Renal cortical epithelial cell (primary cell): ENCODE measurements at places on chromosomes 1 and 21.

DNA sequence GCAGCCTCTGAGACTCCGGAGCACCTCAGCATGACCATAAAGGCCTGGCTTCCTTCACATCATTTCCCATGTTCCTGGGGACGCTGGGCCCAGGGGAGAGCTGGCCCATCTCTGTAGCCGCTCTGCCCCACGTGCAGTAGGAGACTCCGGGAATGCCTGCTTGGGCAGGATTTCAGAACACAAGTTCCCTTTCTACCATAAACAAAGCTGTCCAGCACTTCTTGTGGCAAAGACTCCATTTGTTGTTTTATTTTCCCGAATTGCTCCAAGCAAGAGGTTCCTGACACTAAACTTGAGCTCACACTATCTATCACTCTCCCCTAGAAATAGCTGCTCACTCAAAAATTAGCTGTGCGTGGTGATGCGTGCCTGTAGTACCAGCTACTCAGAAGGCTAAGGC lies 21.9 kb downstream of the CHD5 start:
- no peak for DNase-seq

- DNase-seq: no peak
Observed at GRCh38 chr1:155171836-155172731, 1.0 kb downstream of the KRTCAP2 start.

- DNase-seq: peak; percentile 41
Observed at GRCh38 chr1:184194236-184194635, 142.7 kb downstream of the TSEN15 start.

DNA sequence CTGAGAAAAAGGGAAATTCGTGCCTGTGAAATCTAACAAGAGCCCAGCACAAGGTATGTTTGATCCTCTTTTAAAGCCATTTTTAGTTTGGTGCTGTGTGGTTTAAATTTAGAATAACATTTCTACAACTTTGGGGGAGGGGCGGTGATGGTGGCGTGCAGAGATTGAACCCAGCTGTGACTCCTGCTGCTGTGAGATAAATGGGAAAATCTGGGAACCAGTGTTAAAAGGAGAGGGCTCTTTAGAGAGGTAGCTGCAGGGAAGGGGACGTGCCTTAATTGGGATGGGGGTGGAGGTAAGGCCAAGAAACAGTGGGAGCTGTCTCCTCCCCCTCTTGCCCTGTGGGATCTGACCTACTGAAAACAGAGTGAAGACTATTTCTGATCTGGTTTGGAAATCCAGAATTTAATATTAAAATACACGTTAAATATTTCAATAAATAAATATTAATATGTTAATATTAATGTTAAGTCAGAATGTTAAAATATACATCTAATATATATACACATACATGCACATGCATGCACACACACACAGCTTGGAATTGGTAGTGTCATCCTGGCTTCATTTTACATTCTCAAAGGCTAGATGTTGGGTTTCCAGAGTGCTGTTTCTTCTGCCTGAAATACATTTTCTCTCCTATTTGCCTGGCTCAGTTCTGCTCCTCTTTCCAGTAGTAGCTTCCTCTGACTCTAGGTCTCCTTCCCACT lies 30.1 kb upstream of the DNAJC6 start:
- DNase-seq: no peak

DNA sequence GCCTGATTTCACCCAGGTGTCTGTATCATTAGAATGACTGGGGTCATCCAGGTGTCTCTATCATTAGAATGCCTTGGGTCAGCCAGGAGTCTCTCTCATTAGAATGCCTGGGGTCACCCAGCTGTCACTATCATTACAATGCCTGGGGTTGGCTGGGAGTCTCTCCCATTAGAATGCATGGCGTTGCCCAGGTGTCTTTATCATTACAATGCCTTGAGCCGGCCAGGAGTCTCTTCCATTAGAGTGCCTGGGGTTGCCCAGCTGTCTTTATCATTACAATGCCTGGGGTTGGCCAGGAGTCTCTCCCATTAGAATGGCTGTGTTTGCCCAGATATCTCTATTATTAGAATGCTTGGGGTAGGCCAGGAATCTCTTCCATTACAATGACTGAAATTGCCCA lies 61.6 kb downstream of the RNF187 start:
- no peak for DNase-seq

GRCh38 chr1:41641941-41642527 lies 157.6 kb upstream of the EDN2 start:
- no peak for DNase-seq

DNA sequence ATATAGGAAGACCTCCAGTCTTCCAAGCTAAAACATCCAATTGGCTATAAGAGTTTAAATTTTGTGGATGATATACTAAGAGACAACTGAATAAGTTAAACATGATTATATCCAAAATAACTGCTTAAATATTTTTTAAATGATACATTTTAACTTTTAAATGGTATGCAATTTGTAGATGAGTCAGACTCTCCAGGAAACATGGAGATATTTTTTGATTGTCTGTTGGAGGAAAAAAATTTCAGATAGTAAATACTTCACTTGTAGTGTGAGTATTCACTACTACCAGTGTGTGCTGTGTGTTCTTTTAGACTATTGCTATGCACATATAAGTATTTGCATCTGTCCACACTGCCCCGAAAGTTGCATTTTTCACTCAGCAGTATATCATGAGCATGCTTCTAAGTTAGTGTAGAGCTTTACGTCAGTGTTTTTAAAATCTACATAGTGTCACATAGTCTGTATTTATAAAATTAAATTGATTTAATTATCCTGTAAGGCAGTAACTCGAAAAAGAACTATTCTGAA lies 91.1 kb downstream of the USP25 start:
- DNase-seq: no peak

DNA sequence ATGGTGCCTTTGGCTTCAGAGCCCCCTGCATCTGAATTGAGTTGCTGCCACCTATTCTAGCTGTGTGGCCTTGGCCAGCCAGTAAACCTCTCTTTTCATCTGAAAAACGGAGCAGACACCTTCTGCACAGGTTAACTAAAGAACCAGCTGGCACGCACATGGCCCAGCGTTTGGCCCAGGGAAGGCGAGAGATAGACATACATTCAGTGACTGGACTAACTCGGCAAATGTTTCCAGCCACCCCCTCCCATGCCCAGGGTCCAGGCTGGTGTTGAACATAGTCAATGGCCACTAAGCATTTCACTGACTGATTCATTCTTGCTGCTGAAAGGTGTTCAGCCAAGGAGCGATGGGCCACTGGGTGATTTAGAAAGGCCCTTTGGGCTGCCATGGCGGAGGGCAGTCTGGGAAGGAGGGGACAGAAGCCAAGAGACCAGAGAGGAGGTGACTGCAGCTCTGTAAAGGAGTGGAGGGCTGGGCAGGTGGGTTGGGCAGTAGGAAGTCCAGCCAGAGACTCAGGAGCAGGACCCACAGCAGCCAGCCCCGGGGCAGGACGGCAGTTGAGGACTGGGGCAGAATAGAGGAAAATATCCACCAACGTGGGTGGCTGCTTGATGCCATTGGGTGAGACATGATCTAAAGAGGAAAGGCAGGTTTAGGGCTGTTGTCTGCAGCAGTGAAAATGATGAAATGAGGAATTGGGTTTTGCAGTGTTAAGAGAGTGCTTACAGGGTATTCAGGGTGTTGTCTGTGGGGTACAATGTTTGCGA lies 184.3 kb downstream of the HIVEP3 start:
- DNase-seq: no peak

DNA sequence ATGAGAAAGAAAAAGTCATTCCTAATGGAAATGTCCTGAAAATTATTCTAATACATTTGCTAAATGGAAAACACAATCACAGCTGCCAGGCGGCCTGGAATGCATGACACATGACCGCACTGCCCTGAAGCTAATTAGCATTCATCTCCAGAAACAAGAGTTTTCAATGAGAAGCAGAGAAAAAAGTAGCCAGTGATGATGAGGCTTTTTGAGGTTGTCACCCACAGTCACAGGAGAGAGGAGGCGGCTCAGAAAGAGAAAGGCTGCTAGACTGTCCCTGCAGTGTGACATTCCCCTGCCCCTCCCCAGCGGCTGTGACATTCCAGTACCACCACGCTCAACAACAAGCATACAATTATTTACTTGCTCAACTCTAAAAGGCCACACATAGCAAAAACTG lies 122.9 kb upstream of the KRTAP19-8 start:
- peak; percentile 77 for DNase-seq

DNA sequence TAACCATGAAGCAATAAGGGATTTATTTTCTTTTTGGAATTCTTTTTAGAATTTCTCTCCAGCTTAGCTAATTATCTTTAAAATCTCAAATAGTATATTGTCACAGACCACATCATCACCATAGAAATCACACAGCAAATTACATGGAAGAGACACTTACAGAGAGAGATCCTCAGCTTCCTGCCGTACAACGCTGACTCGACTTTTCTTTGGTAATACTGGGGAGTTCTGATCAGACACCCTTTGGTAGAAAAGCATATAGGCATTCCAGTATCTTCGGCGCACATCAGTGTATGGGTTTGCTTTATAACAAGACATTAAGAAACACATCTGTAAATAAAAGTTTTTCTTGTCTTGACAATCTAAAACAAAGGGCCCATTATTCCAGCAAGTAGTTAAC lies 55.7 kb downstream of the PCSK9 start:
- DNase-seq: no peak

DNA sequence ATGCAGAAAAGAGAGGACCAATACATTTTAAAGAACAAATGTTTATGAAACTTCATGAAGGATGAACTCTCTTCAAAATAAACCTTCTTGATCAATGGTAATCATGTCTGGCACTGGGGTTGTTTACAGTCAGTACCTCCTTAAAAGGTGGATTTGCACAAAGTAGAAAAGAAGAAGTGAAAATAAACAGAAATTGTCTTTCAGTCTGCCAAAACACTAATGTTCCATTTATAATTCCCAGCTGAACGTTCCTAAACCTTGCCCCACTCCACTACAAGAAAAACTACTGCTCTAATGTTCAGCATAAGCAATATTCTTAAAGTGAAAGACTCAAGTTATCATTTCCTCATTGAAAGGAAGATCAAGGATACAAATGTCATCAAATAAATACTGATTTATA lies 86.2 kb downstream of the EIF4G3 start:
- no peak for DNase-seq

GRCh38 chr1:11952455-11953109 lies 18.1 kb downstream of the PLOD1 start:
- DNase-seq: no peak

DNA sequence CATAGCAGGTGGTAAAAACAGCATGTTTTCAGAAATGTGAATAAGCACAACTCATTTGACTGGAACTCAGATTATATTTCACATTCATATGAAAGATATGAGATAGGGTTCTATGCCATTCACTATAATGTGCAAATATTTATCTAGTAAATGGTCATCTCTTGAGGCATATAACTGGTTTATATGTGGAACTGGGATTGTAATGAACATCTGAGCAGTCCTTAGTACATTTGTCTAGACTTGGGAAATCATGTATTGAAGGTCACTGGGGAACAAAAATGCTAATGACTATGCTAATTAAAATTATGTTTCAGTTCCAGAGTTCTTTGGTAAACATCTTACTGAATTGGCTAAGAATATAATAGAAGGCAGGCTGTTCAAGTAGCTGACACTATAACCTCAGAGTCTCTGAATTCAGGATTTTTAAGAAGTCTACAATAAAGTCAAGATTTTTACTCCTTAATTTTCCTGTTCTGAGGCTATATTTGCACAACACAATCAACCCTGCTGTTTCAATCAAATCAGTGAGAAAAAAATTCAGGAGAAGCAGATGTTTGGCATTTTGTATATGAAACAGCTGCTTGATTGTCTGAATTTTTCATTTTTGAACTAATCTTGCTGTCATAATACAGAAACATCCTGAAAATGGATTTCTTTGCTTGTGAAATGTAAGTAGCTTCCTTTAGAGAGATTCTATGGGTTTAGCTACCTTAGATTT lies 244.8 kb upstream of the RGS18 start:
- DNase-seq: peak; percentile 21

DNA sequence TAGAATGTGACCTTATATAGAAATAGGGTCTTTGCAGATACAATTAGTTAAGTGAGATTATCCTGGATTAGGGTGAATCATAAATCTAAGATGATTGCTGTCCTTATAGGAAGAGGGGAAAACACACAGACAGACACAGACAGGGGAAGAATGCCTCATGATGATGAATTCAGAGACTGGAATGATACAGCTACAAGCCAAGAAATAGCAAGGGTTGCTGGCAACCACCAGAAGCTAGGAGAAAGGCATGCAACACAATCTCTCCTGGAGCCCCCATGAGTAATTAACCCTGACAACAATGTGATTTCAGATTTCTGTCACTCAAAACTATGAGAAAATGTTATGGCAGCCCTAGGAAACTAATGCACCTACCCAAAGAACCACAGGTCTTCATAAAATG lies 19.1 kb upstream of the PPIH start:
- DNase-seq: no peak

- DNase-seq: no peak
Observed at GRCh38 chr1:204711947-204712701, 26.6 kb upstream of the LRRN2 start.
